Naive thymus-derived CD4-positive, alpha-beta T cell (primary cell): ENCODE measurements at places on chromosomes 3 and 15. TPM values are rescaled to one million over a fixed set of nuclear protein-coding genes. Genes with fewer than 3 reads are reported as not detected.

Gene IQCF5
- polyA plus RNA-seq = not detected

Gene AHSG
- polyA plus RNA-seq = not detected

Gene GPR176
- polyA plus RNA-seq = not detected

Gene FGF7
- not detected for polyA plus RNA-seq

Gene PLXNA1
- 0.27 TPM for polyA plus RNA-seq

Gene RLBP1
- not detected for polyA plus RNA-seq

Gene SLC2A2
- not detected for polyA plus RNA-seq

Gene REC114
- polyA plus RNA-seq = not detected

Gene SLC6A1
- polyA plus RNA-seq = not detected

Gene CCR5
- polyA plus RNA-seq = not detected

Gene GOLGB1
- polyA plus RNA-seq = 3.4 TPM

Gene WDR76
- 7.7 TPM for polyA plus RNA-seq

Gene PLAAT1
- polyA plus RNA-seq = not detected

Gene IGDCC3
- not detected for polyA plus RNA-seq

Gene ARGFX
- not detected for polyA plus RNA-seq

Gene ASB14
- polyA plus RNA-seq = 0.66 TPM

Gene ZNF710
- 2.7 TPM for polyA plus RNA-seq

Gene ACOX2
- not detected for polyA plus RNA-seq

Gene TRIM42
- polyA plus RNA-seq = not detected

Gene CHRNA7
- 0.09 TPM for polyA plus RNA-seq

Gene RHOV
- polyA plus RNA-seq = not detected
